Stimulated activated CD4-positive, alpha-beta T cell treated with anti-CD3 and anti-CD28 coated beads, Interleukin-15, amount 100 ng/mL, for 48 hours (primary cell): ENCODE measurements at places on chromosomes 3 and 15.

DNA sequence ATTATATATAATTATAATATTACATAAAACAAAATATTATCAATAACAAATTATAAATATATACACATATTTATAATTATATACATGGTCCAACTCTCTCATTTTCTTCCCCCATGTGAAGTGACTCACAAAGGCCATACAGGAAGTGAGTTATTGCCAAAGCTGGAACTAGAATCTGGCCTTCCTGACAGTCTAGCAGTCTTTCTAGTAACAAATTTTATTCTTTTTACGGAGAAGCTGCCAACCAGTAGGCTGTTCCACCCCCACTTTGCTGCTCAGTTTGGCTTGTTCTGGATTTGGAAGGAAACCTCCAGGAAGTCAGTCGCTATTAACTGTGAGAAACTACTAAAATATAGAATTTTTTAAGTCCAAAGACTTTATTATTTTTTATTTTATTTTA is 79.6 kb downstream of the DHX36 start:
- no peak for DNase-seq

DNA sequence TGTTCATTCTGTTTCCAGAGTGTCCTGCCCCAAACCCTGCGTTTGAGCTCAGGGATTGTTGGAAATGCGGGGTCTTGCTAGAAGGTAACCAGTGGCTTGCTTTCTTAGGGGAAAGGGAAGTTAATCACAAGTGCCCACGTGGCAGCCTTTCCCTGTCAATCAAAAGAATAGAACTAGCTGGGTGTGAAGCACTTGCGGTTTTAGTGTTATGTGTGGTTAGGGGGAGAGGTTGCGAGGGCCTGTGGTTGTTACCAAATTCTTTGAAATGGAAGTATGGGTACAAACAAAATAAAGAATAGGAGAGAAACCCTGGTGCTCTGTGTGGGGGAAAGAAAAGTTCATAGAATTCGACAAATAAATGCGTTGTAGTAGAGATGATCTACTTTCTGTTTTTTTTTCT is 67.6 kb downstream of the FNDC3B start:
- peak; percentile 24 for DNase-seq

DNA sequence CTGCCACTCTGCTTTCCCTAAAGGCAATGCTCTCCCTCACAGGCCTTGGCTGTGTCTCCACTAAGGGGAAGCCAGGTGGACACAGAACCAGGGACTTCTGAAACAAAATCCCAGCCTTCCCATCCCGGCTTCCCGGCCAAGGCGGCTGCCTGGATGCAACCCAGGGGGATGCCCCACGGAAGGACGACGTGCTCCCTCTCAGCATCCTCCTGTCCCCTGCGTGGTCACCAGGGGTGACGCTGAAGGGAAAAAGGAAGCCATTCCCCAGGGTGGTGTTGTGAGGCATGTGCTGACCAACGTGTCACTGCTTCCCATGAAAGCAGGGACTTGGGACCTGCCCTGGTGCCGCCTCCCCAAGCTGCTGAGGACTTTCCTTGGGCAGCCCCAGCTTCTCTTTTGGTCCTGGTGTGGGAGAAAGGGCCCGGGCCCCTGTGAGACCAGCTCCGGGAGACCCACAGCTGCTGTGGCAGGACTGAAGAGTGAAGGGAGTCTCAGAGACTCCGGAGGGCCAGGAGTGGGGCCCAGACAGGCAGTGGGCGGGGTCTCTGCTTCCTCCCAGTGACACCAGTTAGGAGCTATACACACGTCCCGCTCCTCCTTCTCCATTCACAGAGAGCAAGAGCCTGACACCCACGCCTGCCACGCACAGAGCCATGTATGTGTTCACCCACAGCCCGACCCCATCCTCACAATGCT is 139.2 kb downstream of the NUP210 start:
- DNase-seq: no peak

GRCh38 chr3:189529889-189530471 is 101.2 kb upstream of the TP63 start:
- peak; percentile 2 for DNase-seq

GRCh38 chr3:146342989-146343388 is 92.1 kb upstream of the PLSCR4 start:
- DNase-seq: no peak

GRCh38 chr3:176937994-176938393 is 259.3 kb downstream of the TBL1XR1 start:
- DNase-seq: no peak

DNA sequence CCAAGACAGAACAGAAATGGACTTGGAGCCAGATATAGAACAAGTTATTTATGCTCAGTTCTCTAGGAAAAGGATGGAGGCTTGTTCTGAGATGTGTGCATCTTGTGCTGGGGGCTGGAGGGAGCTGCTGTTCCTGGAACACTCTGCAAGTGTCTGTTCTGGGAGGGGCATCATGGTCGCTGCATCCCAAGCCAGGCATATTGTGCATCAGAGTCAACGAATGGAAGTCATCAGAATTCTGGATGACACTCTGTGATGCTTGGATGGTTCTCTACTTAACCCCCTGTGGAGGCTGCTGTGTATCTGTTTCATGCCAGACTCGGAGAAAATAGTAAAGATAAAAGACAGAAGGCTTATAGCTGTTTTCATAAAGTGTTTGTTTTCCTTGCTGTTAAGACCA is 34.7 kb downstream of the RPL22L1 start:
- DNase-seq: no peak

- no peak for DNase-seq
Observed at GRCh38 chr3:11228041-11228440, 44.2 kb upstream of the ATG7 start.

GRCh38 chr3:127264292-127264691 is 23.6 kb downstream of the PRR20G start:
- DNase-seq: no peak

DNA sequence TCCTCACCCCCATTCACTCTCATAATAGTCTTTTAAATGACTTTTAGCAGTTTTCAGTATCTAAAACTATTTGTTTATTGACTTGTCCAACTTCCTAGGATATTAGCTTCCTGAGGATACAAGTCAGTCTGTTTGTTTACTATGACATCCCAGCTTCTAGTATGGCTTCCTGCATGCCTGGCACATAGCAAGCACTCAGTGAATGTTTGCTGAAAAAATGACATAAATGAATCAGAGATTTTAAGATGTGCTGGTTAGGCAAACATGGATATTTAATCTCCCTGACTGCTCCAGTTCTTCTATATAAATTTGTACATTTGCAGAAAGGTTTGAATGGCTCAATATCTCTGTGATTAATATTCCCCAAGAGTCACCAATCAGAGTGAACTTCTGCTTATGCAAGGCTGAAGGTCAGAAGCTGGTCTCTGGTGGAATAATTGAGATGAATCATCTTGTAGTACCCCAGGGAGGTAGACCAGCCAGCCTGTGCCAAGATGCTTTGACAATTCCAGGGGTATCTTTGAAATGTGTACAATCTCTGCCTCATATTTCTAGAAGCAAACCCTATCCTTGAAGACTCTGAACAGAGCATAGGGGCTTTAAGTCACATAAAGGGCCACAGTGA is 219.0 kb upstream of the LMCD1 start:
- no peak for DNase-seq

DNA sequence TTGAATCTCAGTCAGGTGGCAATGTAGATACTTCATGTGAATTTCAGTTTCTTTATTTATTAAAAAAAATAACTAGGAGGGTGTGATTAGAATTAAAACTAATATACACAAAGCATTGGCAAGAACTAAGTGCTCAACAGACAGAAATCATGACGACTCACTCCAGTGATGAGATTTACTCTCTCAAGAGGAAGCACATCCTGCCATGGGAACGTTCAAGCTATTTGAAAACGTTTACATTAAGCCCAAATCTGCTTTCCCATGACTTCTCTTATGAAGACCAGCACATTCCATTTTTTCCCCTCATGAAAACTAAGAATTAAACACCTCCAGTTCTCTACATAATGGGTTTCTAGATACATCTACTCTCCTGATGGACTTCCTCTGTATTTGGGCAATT is 8.5 kb downstream of the WDR53 start:
- no peak for DNase-seq

DNA sequence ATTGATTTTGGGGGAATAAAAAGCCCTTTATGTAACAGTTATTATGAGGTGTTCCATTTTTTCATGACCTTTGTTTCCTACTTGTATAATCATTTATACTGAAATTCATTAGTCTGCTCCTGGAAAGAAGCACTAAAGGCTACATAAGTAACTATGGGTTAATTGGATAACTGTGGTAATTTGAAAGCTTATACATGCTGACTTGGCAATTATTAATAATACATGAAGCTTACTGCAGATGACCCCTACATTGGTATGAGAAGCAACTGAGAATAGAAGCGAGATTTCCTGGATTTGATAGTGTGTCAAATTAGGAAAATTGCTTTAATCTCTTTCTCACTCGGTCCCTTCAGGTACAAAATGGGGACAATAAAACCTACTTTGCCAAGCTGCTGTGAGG is 658.0 kb downstream of the ROBO1 start:
- no peak for DNase-seq

GRCh38 chr3:72135636-72136035 is 350.7 kb upstream of the PROK2 start:
- no peak for DNase-seq

- no peak for DNase-seq
Observed at GRCh38 chr15:84926491-84927230, 42.2 kb downstream of the SLC28A1 start.

- no peak for DNase-seq
Observed at GRCh38 chr15:89395031-89395430, 60.4 kb upstream of the POLG start.

GRCh38 chr3:160879859-160880258 is 123.8 kb downstream of the PPM1L start:
- DNase-seq: no peak

GRCh38 chr15:47720555-47720954 is 3.2 kb downstream of the SEMA6D start:
- no peak for DNase-seq

DNA sequence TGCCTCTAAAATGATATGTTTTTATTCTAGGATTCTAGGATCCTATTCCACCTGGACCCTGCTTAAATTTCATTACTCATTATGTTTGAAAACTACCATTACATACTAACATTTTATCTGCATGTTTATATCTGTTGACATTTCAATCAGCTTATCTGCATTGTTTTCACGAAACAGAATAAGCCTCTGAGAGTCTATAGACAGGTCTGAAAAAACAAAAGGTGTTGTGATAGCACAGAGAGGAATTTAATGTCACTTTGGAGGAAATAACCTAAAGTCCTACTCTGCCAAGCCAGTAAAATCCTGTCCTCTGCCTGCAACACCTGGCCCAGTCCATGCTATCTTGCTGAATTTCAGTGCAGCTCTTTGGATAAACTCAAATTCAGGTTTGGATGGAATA is 315.2 kb downstream of the ZBTB20 start:
- DNase-seq: no peak

DNA sequence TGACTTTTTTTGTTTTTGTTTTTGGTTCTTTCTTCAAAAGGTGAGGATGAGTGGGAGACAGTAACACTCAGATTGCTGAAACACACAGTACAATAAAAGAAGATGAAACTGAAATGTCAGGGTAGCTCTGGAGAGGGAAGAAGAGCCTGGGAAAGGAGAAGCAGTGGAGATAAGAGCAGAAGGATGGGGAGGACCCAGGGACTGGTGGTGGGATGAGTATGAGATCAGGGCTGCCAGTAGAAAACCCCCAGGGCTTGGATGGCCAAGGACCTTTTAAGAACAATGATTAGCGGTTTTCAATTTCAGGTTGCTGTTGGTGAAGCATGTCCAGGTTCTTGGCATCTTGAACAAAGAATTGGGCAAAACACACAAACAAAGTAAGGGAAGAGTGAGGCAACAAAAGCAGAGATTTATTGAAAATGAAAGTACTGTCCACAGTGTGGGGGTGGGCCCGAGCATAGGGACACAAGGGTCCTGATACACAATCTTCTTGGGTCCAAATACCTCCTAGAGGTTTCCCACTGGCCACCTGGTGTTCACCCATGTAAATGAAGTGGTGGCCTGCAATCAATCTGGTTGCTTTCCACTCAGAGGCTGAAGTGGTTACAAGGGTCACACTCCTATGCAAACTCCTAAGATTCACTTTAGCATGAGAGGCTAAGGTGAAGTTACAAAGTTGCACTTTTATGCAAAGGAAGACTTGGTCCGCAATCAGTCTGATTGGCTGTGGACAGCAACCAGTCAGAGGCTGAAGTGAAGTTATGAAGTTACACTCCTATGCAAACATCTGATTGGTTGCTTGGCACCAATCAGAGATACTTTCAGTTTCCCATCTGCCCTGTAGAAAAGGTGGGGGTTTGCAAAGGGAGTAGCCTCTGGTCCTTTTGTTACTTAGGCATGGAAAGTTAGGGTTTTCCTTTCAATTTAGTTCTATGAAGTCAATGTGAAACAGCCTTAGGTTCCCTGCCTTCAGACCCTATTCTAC is 26.1 kb upstream of the MFSD1 start:
- no peak for DNase-seq

GRCh38 chr3:177147790-177148189 is 49.5 kb downstream of the TBL1XR1 start:
- DNase-seq: no peak

DNA sequence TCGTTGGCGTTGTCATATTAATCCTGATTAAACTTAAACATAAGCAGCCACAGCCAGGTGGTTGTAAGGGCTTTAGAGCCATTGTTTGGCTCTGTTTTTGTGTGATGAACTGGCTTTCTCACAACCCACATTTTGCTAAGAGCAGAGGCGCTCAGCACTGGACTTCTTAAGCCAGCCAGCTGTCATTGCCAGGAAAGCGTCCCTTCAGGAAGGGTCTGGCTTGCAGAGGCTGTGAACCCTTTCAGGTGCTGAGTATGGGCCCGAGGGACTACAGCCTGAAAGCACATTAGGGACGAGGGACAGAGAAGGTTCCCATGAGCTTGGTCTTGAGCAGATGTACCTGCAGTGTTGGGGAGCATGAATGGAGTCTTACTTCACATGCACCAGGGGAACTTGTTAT is 112.3 kb downstream of the CHCHD6 start:
- DNase-seq: no peak

DNA sequence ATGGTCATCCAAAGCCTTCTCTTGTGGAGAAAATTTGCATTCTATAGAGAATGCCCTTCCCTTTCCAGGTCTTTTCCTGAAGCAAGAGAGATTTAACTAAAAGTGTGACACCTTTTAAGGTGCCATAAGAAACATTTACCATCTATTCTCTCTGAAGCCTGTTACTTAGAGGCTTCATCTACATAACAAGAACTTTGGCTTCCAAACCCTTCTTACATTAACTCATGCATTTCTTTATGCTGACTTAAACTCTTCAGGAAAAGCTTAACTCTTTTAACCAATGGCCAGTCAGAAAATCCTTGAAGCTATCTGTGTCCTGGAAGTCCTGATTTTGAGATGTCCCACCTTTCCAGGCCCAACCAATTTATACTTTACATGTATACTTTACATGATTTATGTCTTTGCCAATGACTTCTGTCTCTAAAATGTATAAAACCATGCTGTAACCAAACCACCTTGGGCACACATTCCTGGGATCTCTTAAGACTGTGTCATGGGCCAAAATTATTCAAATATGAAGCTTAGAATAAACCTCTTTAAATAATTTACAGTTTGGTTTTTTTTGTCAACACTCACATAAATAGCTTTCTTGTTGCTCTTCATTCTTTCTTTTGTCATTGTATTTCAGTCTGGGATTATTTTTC is 472.6 kb upstream of the NECTIN3 start:
- DNase-seq: no peak

GRCh38 chr3:171419457-171419856 is 40.7 kb downstream of the TNIK start:
- no peak for DNase-seq
